ENCODE measurements at places on chromosomes 6 and 20. TPM values are rescaled to one million over a fixed set of nuclear protein-coding genes. Genes with fewer than 3 reads are reported as not detected.
A peak's percentile ranks its signal among the peaks of the same experiment; 100 is the strongest.

OOEP gene
- total RNA-seq = not detected

LTB gene
- total RNA-seq = not detected

DNA sequence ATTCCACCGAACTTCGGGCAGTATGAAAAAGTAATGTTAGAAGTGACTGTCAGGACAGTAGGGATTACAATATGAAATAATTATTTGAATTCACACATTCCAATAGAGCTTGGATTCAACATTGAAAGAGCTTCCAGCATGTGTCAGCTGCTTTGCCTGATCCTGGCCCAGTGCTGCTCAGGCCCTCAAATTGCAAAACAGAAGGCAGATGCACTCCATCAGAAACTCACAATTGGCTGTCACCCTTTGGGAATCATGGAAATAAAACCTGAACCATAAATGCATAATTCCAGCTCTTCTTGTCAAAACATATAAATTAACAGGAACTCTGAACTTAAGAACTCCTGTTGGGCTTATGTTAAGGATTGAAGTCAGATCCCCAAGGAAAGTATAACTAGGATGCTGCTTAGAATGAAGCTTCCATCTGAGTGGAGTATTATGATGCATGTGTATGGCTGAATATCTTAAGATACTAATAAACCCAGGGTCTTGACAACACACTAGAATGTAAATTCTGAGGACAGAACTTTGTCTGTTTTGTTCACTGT, 1.8 kb upstream of the NDUFAF4 start:
- no peak for ATAC-seq

DNA sequence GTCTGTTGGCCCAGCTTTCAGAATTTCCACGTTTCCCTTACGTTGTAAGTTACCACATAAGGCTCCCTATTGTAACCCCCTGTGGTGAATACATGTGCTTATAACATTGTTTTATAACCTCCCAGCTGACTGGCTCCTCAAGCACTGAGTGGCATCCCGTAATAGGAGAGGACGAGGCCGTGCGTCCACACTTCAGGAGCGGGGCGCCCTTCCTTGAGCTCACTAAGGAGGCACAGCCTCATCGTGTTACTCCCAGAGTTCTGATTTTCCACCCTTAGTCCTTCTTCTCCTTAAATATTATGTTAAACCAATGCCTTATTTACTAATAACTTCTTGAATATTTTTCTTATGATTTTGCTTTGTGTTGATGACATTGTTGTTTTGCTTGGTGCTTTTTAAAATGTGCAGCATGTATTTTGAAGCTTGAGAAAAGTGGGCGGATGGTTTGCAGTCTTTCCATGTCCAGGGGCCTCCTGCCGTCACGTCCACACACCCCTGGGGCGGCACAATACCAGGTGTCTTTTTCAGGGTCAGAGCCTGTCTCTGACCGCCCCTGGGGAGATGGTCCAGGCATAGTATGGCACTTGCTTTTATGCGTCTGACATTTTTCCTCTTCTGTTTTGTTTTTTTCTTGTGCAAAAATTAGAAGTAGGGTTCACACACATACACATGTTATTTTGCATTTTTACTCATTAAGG, 181.8 kb downstream of the DLL1 start:
- ATAC-seq = no peak

GRCh38 chr6:113671421-113671820, 185.7 kb upstream of the MARCKS start:
- ATAC-seq = no peak

- ATAC-seq = no peak
These were observed 28.0 kb downstream of the RAB44 start for GRCh38 chr6:36725581-36725980.

GRCh38 chr20:45950330-45950646, 15.8 kb downstream of the PCIF1 start:
- ATAC-seq = no peak

DNA sequence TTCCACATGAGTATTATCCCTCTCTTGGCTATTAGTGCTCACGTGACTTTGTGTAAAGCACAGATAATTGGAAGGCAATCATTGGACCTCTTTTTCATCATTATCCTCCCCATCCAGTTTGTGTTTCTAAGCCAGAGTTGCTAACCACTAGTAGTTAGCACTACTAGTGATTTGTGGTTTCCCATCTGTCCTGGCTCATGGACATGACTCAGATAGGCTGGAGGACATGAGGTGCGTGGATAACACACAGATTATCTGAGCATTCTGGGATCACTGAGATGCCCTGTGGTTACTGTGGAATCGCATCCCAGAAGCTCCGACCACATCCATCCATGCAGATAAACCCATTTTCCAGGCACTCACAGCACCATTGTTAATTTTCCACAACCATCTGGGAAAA, 123.8 kb upstream of the NAA20 start:
- no peak for ATAC-seq

GRCh38 chr20:36848078-36848660, 27.8 kb upstream of the TLDC2 start:
- ATAC-seq = peak; percentile 65

DNA sequence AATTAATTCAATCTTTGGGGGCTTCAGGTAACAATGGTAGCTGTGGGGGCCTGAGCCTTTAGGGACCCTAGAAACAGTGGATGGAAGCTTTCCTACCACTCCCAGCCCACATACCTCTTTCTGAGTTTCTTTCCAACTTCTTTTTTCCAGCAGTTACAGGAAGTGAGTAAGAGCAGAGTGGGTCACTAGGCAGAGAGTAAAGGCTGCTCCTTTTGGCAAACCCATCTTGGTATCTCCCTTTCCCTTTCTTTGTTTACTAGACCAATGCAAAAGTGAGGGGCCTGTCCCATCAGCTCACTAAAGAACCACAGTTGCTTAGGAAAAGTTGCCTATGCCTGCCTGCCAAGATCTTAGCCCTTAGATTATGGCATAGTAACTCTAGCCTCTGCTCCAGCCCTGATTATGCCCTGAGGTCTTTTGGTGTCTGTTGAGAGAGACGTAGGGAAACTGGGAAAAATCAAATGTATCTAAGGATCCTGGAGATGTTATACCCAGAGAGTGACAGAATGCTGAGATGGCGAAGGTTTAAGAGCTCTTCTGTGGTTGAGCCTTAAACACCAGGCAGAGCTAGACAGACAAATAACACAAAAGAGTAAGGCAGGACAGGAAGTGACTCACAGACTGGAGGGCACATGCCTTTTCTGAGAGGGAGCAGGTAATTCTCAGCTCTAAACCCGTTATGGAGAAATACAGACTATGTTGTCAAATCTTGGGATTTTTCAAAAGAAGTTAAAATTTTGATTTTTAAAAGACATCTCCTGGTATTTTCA, 31.3 kb downstream of the TRMT6 start:
- ATAC-seq = no peak

- ATAC-seq = no peak
These were observed 79.0 kb downstream of the NRSN1 start for GRCh38 chr6:24205020-24205492.

DNA sequence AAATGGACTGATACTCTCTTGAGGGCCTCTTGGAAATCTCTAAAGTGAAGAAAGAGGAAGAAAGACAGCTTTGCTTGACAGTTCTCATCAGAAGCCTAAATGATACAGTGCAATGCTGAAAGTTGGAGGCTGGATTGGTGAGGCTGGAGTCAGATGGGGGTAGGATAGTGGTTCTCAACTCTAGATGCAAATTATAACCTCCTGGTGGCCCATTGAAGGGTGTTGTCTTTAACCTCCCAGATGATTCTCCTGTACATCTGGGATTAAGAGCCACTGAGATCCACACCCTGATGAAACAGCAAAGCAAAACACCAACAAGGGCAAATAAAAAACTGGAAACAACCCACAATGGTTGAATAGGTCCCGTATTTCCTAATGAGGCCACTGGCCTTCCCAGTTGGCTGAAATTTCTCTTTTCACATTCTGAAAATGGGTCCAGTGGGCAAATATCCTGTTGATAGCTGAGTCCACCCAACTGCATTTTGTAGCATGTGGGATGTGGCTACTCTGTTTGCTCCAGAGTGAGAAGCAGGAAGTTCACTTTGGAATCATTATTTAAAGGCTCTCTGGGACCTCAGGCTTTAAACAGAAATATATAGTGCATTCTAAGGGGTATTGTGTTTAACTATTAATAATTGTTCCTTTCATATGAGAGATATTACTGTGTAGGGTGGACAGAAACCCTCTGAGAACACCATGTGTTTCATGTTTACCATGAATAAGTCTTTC, 208.1 kb downstream of the SOX4 start:
- ATAC-seq = no peak
